ENCODE measurements at places on chromosomes 3 and 15.

DNA sequence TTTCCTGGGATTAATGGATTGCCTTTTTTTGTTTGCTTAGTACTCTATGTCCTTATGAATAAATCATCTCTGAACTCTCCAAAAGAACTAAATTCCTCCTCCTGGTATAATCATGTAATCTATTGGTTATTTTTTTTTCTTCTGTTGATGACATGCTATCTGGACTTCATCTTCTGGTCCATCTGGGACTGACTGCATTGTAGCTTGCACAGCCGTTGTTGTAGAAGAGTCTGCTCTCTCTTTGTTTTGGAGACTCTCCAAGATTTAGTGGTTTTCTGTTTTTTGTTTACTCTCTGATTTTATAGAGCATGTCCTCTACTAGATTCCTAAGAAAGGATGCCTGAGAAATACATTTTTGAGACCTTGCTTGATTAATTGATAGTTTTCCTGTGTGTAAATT, 19.1 kb downstream of the IREB2 start:
- H3K4me1 ChIP-seq, result peaks cover 69% of the 10 kb centered on the region
- peaks cover 4% of the 10 kb centered on the region for H3K36me3 ChIP-seq
- no peak for DNase-seq
- H3K4me3 ChIP-seq, result no peak overlapping the region

GRCh38 chr3:7565574-7565973, 704.7 kb downstream of the GRM7 start:
- no peak overlapping the region for H3K27ac ChIP-seq
- H3K4me3 ChIP-seq, result no peak overlapping the region
- no peaks in the 10 kb centered on the region for H3K36me3 ChIP-seq
- no peak for DNase-seq

DNA sequence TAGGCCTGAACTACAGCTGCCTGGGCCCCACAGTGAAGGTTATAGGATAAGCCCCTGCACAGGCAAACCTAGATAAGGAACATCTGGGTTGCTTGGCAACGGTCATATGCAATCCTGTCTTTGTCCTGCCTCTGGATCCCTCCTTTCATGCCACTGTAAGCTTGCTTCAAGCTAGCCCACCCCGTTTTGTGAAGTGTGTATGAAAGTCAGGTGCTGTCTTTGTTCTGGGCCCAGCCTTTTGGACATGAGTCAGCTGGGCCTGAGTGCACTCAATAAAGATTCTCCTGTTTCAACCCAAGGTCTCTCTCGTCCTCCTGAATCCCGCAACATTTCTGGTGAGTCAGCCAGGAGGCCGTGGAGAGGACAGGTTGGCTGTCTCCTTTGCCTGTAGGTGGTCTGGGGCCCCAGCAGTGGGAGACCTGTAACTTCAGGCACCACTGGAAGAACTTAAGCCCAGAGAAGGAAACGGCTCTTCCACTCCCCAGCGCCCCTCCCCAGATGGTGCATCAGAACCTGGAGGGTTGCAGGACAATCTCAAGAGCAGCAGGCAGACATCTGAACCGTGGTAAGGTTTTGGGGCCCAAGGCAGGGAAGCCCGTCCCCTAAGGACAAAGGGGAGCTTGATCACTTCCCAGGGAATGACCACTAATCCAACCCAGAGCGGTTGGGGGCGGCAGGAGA, 8.3 kb upstream of the SLC9C1 start:
- peaks cover 15% of the 10 kb centered on the region for H3K4me1 ChIP-seq
- no peak overlapping the region for H3K27ac ChIP-seq
- no peak for DNase-seq
- H3K27me3 ChIP-seq, result no peaks in the 10 kb centered on the region
- no peak overlapping the region for H3K4me3 ChIP-seq

DNA sequence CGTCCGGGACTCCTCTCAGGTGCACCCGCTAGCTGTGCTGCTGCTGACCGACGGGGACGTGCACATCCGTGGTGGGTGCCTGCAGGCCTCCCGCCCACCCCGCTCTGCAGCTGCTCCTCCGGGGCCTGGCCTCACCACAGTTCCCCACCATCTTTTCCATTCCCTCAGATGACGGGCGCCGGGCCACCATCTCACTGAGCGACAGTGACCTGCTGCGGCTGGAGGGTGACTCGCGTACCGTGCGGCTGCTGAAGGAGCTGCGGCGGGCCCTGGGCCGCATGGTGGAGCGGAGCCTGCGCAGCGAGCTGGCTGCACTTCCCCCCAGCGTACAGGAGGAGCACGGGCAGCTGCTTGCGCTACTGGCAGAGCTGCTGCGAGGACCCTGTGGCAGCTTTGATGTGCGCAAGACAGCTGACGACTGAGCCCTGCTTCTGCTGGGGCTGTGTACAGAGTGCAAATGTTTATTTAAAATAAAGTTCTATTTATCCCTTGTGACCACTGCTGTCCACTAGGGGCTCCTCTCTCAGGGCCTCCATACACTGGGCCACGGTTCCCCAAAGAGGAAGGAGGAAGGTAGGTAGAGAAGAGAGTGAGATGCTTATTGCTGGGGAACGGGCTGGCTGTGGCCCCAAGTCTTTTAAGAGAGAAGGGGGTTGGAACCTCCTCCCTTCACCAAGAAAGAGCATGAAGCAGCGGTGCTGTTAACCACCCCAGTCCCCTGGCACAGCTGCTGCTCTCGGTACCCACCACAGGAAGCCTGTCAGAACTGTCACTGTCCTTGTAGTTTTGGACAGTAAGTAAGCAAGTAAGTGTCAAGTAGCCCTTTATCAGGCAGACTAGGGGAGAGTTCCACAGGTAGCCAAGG, 47.0 kb downstream of the DHX30 start:
- no peaks in the 10 kb centered on the region for H3K27me3 ChIP-seq
- peaks cover 26% of the 10 kb centered on the region for H3K36me3 ChIP-seq
